Caco-2 (cell line): ENCODE measurements at places on chromosomes 2 and 18. TPM values are rescaled to one million over a fixed set of nuclear protein-coding genes. Genes with fewer than 3 reads are reported as not detected.

TCF7L1 gene
- 27.7 and 29.0 TPM in 2 replicates for total RNA-seq

ACYP2 gene
- 4.1 and 5.4 TPM in 2 replicates for total RNA-seq

CIB4 gene
- not detected in 2 replicates for total RNA-seq

CHRNA1 gene
- not detected in 2 replicates for total RNA-seq

NEB gene
- 14.7 and 17.6 TPM in 2 replicates for total RNA-seq

KIF3C gene
- 7.1 and 9.2 TPM in 2 replicates for total RNA-seq

GLS gene
- total RNA-seq: 107 and 136 TPM in 2 replicates

ZNF396 gene
- 0.35 and 0.61 TPM in 2 replicates for total RNA-seq

PFN4 gene
- 1.3 and 1.4 TPM in 2 replicates for total RNA-seq

GRCh38 chr2:217430916-217431576 lies 571.2 kb upstream of the TNP1 start:
- H3K36me3 ChIP-seq: no peaks in the 10 kb centered on the region
- DNase-seq: no peak
- H3K4me1 ChIP-seq: peaks cover 14% of the 10 kb centered on the region
- no peak overlapping the region for H3K4me3 ChIP-seq
- no peaks in the 10 kb centered on the region for H3K27me3 ChIP-seq

- no peaks in the 10 kb centered on the region for H3K36me3 ChIP-seq
- H3K4me1 ChIP-seq: peaks cover 31% of the 10 kb centered on the region
- H3K4me3 ChIP-seq: no peak overlapping the region
- H3K27ac ChIP-seq: peak overlapping the region; percentile 26
Observed at GRCh38 chr2:109020217-109020637, 31.2 kb upstream of the EDAR start.

GRCh38 chr2:28193630-28194403 lies 198.8 kb upstream of the FOSL2 start:
- H3K36me3 ChIP-seq: no peaks in the 10 kb centered on the region
- H3K27ac ChIP-seq: peak overlapping the region; percentile 21
- H3K27me3 ChIP-seq: no peaks in the 10 kb centered on the region

DNA sequence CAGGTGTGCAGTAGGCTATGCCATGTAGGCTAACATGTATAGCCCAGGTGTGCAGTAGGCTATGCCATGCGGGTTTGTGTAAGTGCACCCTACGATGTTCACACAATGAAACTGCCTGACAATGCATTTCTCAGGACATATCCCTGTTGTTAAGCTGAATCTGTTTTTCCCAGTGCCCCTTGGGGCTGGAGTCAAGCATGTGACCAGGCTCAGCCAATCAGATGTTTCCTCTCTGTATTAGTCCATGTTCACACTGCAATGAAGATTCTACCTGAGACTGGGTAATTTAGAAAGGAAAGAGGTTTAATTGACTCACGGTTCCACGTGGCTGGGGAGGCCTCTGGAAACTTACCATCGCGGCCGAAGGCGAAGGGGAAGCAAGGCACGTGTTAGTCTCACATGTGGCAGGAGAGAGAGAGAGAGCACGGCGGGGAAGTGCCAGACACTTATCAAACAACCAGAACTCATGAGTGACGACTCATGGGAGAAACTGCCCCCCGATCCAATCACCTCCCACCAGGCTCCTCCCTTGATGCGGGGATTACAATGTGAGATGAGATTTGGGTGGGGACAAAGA lies 24.2 kb downstream of the ITM2C start:
- H3K27ac ChIP-seq: no peak overlapping the region
- no peak overlapping the region for H3K4me3 ChIP-seq
- no peaks in the 10 kb centered on the region for H3K27me3 ChIP-seq
- no peak for DNase-seq
- no peaks in the 10 kb centered on the region for H3K36me3 ChIP-seq

- H3K27me3 ChIP-seq: no peaks in the 10 kb centered on the region
- H3K36me3 ChIP-seq: no peaks in the 10 kb centered on the region
- H3K27ac ChIP-seq: no peak overlapping the region
- H3K4me1 ChIP-seq: no peaks in the 10 kb centered on the region
Observed at GRCh38 chr2:3766824-3767223, 63.4 kb downstream of the DCDC2C start.

DNA sequence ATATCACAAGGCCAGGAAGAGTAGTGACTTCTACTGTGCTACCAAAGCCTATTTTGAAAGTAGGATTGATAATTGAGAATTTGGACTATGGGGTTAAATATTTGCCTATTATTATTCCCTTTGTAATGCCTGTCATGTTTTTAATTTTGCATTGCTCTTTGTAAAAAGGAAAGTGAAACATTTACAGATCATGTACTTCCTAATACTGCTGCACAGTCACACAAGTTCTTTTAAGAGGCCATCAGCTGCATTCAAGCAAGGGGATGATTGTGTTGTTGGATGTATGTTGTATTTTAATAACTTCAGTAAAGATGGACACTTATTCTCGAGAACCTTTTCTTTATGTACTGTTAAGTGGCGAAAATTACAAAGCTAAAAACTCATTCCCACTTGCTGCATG lies 70.1 kb downstream of the PLEKHA3 start:
- peaks cover 2% of the 10 kb centered on the region for H3K36me3 ChIP-seq
- no peaks in the 10 kb centered on the region for H3K27me3 ChIP-seq
- no peak overlapping the region for H3K27ac ChIP-seq
- H3K4me3 ChIP-seq: no peak overlapping the region

DNA sequence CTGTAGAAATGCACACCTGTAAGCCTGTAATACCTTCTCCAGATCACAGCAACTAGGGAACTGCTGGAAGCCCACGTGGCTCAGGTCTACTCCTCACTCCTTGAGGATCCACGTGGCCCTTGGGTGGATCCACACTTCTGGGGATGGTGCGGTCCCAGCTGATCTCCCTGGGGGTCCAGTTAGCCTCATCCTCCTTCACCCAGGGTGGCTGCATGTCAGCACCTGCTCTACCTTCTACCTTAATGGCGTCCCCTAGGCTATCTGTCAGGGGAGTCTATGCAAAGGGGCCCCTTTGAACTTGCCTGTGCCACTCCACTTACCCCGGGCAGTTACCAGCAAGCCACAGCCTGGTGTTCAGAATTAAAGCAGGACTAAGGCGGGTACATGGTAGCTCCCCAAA lies 284.7 kb downstream of the MYCN start:
- H3K27ac ChIP-seq: peak overlapping the region; percentile 37
- H3K36me3 ChIP-seq: no peaks in the 10 kb centered on the region
- DNase-seq: no peak
- H3K27me3 ChIP-seq: no peaks in the 10 kb centered on the region
- H3K4me3 ChIP-seq: no peak overlapping the region

- no peaks in the 10 kb centered on the region for H3K36me3 ChIP-seq
- H3K27me3 ChIP-seq: no peaks in the 10 kb centered on the region
- H3K4me1 ChIP-seq: peaks cover 53% of the 10 kb centered on the region
- peak; percentile 97 for DNase-seq
- H3K27ac ChIP-seq: peak overlapping the region; percentile 83
Observed at GRCh38 chr2:26456440-26457250, 21.3 kb downstream of the OTOF start.

DNA sequence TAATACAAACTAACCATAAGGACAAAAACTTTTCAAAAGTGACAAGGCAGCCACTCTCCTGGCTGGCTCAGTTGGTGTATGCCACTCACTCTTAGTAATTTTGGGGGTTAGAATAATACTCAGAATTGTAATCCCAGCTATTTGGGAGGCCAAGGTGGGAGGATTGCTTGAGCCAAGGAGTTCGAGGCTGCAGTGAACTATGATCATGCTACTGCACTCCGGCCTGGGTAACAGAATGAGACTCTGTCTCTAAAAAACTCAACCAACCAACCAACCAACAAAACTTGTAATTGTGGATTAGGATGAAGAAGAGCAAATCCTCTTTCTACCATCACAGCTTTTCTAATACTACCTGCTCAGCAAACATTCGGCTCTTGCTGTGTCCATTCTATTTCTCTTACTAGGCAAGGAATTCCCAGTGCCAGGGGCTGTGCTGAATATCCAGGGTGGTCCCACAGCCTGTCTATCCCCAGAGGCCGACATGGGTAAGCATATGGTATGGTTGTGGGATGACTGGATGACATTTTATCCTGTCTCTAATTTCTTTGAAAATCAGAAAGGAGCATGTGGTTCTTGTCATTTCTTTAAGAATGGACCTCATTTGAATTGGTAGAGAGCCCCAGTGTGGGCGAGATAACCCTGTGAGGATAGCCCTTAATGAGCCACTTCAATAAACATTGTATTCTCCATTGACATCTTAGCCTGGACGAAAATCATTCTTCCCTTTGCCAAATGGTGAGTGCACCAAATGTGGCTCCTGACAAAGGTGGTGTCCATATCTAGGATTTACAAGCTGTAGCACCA lies 220.1 kb downstream of the MYCN start:
- no peaks in the 10 kb centered on the region for H3K27me3 ChIP-seq
- no peak for DNase-seq
- no peak overlapping the region for H3K27ac ChIP-seq
- no peak overlapping the region for H3K4me3 ChIP-seq

- no peak overlapping the region for H3K4me3 ChIP-seq
- DNase-seq: no peak
- no peaks in the 10 kb centered on the region for H3K36me3 ChIP-seq
- H3K27ac ChIP-seq: no peak overlapping the region
- H3K4me1 ChIP-seq: no peaks in the 10 kb centered on the region
- no peaks in the 10 kb centered on the region for H3K27me3 ChIP-seq
Observed at GRCh38 chr18:74784752-74785151, 187.1 kb downstream of the ZNF407 start.

GRCh38 chr18:29034113-29034856 lies 857.4 kb upstream of the CDH2 start:
- H3K27ac ChIP-seq: no peak overlapping the region

DNA sequence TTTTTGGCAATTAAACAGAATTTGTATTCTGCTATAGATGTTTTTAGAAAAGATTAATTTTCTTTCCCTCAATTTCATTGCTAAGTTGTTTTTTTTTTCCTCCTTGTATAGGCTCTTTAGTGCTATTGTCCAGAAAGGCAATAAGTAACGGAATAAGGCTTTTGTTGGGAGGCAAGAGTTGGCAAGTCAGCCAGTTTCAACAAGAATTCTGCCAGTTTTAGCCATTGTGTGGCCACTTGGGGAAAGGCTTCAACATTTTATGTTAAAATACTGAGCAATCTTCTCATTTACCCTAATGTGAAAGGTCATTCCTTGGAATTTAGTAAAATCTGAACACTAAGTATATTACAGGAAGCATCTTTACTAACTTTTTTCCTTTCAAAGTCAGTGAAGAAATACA lies 9.6 kb downstream of the CALCRL start:
- no peaks in the 10 kb centered on the region for H3K36me3 ChIP-seq
- no peaks in the 10 kb centered on the region for H3K27me3 ChIP-seq
- H3K27ac ChIP-seq: no peak overlapping the region
- no peaks in the 10 kb centered on the region for H3K4me1 ChIP-seq
